ENCODE measurements at places on chromosomes 3 and 15. TPM values are rescaled to one million over a fixed set of nuclear protein-coding genes. Genes with fewer than 3 reads are reported as not detected.

GRCh38 chr3:150006794-150007193, 36.1 kb upstream of the PFN2 start:
- no peak for DNase-seq
- H3K27ac ChIP-seq, result no peak overlapping the region
- no peaks in the 10 kb centered on the region for H3K36me3 ChIP-seq
- peaks cover 2% of the 10 kb centered on the region for H3K27me3 ChIP-seq

DNA sequence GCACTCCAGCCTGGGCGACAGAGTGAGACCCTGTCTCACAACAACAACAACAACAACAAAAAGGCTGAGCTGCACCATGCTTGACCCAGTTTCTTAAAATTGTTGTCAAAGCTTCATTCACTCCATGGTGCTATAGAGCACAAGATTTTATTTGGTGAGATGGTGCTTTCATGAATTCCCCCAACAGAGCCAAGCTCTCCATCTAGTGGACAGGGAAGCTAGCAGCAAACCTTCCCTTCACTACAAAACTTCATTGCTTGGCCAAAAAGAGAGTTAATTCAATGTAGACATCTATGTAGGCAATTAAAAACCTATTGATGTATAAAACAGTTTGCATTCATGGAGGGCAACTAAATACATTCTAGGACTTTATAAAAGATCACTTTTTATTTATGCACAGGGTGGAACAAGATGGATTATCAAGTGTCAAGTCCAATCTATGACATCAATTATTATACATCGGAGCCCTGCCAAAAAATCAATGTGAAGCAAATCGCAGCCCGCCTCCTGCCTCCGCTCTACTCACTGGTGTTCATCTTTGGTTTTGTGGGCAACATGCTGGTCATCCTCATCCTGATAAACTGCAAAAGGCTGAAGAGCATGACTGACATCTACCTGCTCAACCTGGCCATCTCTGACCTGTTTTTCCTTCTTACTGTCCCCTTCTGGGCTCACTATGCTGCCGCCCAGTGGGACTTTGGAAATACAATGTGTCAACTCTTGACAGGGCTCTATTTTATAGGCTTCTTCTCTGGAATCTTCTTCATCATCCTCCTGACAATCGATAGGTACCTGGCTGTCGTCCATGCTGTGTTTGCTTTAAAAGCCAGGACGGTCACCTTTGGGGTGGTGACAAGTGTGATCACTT, 2.0 kb downstream of the CCR5 start:
- H3K27ac ChIP-seq, result peak overlapping the region; percentile 82
- no peaks in the 10 kb centered on the region for H3K36me3 ChIP-seq
- H3K27me3 ChIP-seq, result no peaks in the 10 kb centered on the region
- DNase-seq, result no peak
- peaks cover 72% of the 10 kb centered on the region for H3K4me1 ChIP-seq

GRCh38 chr15:33048255-33048654, 146.3 kb downstream of the FMN1 start:
- no peaks in the 10 kb centered on the region for H3K36me3 ChIP-seq
- H3K27me3 ChIP-seq, result no peaks in the 10 kb centered on the region
- no peak overlapping the region for H3K4me3 ChIP-seq
- H3K27ac ChIP-seq, result no peak overlapping the region

- H3K4me3 ChIP-seq, result no peak overlapping the region
- no peaks in the 10 kb centered on the region for H3K36me3 ChIP-seq
- H3K27me3 ChIP-seq, result no peaks in the 10 kb centered on the region
- no peak for DNase-seq
Observed at GRCh38 chr15:93040288-93041158, 48.5 kb downstream of the RGMA start.

GRCh38 chr15:60626669-60627068, 147.7 kb upstream of the ICE2 start:
- no peaks in the 10 kb centered on the region for H3K27me3 ChIP-seq
- H3K27ac ChIP-seq, result no peak overlapping the region
- no peaks in the 10 kb centered on the region for H3K36me3 ChIP-seq
- no peak overlapping the region for H3K4me3 ChIP-seq
- H3K4me1 ChIP-seq, result no peaks in the 10 kb centered on the region

The MAP6D1 gene
- 1.9 TPM for total RNA-seq

DNA sequence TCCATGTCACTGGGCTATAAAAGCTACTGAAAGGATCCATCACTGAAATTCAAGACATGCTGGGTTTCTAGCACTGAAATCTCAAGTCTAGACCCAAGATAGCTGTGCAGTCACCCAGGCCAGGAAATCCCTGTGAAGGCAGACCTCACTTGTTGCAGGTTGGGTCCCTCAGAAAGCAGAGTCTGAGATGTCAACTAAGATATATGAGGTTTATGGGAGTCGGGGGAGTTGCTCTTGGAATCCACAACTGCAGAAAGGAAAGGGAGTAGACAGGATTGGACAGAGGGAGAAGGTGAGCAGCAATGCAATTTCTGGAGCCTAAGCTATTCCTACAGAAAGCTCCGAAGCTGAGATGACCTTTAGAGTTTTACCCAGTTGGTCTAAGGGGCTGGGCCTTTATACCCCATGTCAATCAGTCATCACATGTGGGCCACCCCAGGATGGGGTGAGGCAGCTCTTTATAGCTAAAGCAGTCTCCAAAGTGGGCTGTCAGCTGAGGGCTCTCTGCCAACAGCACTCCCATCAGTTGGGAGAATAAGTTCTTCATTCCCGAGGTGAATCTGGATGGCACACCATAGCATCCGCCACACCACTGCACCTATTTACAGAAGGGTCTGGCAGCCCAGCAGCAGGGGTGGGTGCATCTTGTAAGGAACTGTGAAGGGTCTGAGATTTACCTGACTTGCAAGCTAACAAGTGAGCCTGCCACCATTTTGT, 52.3 kb upstream of the ACVR2B start:
- no peaks in the 10 kb centered on the region for H3K27me3 ChIP-seq
- H3K4me1 ChIP-seq, result no peaks in the 10 kb centered on the region
- peaks cover 7% of the 10 kb centered on the region for H3K36me3 ChIP-seq
- DNase-seq, result no peak
- no peak overlapping the region for H3K4me3 ChIP-seq

The MED12L gene
- total RNA-seq, result 2.7 TPM

DNA sequence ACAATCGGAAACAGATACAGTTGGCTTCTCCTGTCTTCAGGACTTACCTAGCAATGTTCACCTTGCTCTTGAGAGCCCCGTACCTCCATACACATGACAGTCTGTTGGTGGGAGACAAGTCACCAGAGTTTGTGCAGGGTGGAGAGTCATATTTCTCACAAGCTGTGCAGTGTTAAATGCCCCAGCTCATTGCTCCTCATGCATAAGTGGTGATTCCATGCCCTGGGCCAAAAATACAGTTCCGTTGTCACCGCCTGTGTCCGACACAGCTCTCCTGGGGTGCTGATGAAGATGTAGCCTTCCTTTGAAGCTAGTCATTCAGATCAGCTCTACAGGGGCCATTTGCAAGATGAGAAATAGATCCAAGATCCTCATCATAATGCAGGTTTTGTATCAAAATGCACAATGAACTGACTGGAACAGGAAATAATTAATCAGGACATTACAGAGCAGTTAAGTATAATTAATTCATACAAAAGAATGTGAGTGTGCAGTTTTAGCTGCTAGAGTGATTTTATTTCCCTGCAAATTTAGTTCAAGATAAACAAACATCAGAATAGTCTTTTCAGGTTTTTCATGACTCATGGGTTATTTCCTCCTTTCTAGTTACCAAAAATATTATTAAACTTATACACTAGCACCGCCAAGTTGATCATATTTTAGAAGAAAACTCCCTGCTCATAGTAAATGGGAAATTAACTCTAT, 66.5 kb downstream of the CD47 start:
- no peak for DNase-seq
- no peaks in the 10 kb centered on the region for H3K36me3 ChIP-seq
- H3K27me3 ChIP-seq, result no peaks in the 10 kb centered on the region

- no peaks in the 10 kb centered on the region for H3K27me3 ChIP-seq
- H3K4me1 ChIP-seq, result no peaks in the 10 kb centered on the region
Observed at GRCh38 chr3:73661265-73661664, 36.5 kb upstream of the PDZRN3 start.

The FAIM gene
- total RNA-seq, result 1.7 TPM

DNA sequence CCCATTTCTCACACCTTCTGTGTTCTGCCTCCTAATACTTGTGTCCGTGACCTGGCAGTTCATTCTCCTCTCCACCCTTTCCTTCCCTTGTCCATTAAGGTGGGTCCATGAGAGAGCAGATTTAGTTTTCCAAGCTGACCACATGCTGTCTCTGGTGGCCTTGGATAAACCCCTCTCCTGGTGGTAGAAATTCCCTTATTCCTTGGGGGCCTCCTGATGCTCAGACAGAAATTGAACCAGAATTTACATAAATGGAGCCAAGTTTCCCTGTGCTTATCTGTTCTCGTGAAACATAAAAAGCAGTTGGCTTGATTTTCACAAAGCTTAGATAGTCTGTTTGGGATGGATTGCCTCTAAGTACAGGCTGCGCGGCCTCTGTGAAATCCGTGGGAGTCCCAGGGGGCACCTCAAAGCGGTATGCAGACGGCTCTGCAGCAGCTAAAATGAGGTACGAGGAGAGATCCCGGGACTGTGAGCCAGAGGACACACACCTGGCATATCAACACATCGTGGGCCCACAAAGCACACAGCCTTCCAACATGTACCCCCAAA, 101.0 kb upstream of the NMNAT3 start:
- no peaks in the 10 kb centered on the region for H3K4me1 ChIP-seq
- no peaks in the 10 kb centered on the region for H3K36me3 ChIP-seq
- no peak overlapping the region for H3K27ac ChIP-seq
- no peak for DNase-seq
- H3K27me3 ChIP-seq, result no peaks in the 10 kb centered on the region
- H3K4me3 ChIP-seq, result no peak overlapping the region

DNA sequence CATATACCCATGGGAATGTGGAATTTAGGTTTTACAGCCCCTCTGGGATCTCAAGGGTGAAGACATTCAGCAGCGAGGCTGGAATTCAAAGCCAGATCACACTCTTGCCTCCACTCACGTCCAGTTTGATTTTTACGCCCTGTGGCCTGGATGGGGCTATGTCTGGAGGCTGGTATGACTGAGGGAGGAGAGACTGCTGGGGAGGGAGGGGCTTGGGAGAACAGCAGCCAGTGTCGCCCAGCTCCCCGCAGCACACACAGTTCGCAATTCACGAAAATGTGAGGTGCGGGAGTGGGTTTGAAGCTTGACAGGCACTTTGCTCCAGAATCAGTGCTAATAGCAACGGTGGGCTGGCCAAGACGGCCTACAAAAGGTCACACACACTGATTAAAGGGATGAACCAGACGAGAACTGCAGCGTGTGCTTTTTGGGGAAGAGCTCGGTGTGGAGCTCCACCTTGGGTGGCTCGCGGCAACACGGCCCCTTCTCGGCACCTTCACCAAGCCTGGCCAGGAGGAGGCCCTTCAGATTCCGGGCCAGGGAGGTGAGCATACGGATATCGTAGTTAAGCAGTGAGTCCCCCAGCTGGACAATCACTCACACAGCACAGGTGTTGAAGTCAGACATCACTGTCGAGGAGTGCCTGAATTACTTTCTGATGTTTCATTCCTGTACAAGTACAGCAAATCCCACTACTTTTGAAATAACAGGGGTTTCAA, 16.4 kb downstream of the EHD4 start:
- H3K27ac ChIP-seq, result no peak overlapping the region
- DNase-seq, result no peak
- peaks cover 26% of the 10 kb centered on the region for H3K36me3 ChIP-seq
- peaks cover 10% of the 10 kb centered on the region for H3K4me1 ChIP-seq

DNA sequence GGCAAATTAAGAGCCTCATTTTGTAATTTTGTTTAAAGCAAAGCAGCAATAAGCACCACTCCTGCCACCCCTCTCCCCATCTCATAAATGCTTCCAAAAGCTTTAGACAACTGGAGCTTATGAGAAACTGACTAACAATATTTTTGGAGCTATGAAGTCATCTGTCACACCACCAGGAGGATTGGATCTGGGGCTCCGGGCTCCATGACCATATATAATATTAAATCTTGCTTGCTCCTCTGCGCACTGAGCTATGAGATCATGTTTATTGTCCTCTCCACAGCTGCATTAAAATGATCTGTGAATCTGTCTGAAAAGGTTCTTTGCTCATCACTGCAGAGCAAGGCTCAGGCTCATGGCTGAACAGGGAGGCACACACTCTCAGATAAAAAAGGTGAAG, 323.7 kb downstream of the ZNF621 start:
- H3K36me3 ChIP-seq, result no peaks in the 10 kb centered on the region
- no peak for DNase-seq
- H3K4me1 ChIP-seq, result no peaks in the 10 kb centered on the region
- no peak overlapping the region for H3K27ac ChIP-seq
- H3K4me3 ChIP-seq, result no peak overlapping the region

All from CD4-positive, CD25-positive, alpha-beta regulatory T cell (primary cell).